ENCODE measurements at places on chromosomes 2 and 18.
A peak's percentile ranks its signal among the peaks of the same experiment; 100 is the strongest.

GRCh38 chr2:43078781-43079755 is 147.3 kb downstream of the ZFP36L2 start:
- no peak for DNase-seq

DNA sequence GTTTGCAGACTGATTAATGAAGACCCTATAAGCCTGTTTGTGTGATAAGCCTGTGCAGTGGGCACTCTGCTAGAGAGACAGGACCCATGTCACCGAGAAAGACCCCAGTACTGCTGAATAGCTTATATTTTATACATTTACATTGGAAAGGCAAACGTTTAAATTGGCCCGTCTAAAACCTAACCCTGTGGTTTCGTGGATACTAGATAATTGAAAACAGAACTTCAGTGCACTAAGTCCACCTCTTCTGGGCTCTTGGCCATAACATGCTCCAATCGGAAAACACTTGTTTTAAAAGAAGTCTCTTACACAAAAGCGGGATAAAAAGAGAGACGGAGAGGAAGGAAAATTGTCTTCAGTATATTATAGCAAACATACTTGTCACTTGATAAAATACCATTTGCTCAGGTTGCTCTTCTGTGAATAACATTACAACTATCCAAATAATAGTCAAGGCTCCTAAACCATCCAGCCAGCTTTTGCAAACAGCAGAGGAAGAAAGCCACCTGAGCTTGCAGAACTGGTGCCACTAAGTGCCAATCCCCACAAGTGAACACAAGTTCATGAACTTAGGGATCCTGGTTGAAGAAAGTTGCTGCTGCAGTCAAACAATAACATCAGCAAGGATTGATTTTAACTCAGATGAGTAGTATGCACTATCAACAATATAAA is 218.4 kb upstream of the FN1 start:
- DNase-seq: no peak

DNA sequence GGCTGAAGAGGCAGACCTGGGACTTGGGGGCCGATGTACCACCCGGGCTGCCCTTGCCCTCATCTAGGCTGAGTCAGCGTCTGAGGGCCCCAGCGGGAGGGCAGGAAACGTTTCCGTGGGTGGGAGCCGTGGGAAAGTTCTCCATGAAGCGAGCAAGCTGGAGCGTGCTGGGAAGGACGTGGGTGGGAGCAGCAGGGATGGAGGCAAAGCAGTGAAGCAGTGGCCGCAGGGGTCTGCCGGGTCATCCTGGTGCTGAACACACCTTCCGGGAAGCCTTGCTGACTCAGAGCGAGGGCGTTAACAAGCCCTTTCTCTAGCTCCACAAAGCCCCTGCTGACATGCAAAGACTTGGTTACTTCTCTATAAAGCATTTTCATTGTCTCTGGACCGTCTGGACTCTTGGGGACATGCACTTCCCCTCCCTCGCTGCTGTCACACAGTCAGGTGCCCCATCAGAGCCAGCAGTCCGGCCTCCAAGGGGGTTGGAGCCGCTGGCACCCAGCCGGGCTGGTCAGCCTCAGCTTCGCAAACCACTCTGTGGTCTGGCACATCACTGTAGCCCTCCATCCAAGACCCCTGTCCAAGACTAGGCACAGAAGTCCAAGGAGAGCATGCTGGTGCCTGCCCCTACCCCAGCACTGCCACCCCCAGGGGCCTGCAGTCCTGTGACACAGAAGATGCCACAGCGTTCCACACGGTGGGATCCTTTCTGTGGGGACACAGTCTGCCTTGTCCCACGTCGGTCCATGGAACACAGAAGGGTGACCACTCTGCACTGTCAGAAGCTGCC is 115.1 kb upstream of the GPC1 start:
- DNase-seq: no peak

DNA sequence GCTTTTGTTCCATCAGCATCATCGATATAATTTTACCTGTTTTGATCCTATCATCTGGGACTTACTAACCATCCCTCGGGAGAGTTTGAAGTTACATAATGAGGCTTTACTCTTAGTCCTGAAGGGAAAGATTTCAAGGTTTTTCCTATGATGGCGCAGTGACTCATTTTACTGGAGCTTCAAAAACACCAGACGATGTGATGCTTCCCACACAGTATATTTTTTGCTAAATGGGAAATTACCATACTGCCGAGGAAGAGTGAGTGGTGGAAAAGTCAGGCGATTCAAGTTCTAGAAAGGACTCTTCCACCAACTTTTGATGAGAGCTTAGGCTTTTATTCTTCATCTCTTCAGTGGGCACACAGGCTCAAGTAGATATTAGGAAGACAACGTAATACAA is 44.6 kb upstream of the GCG start:
- DNase-seq: no peak

GRCh38 chr2:239753401-239753837 is 271.7 kb downstream of the NDUFA10 start:
- DNase-seq: no peak

DNA sequence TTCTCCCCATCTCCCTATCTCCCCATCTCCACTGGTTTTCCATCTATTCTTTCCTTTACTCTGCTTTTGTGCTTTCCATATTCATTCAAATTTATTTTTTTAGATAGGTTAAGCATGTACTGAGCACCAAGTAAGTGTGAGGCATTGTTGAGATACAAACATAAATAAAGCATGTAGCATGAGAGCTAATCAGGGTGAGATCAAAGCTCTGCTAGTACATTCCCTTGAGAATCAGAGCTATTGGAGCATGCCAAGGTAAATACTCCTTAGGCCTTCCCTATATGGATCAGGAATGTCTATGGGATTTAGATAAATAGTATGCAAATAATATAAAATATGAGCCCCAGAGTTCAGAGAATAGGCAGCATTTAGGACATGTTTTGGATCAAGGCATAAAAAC is 25.3 kb downstream of the BABAM2 start:
- DNase-seq: no peak

- no peak for DNase-seq
These were observed 89.3 kb upstream of the CTAGE1 start for GRCh38 chr18:22507055-22507454.

DNA sequence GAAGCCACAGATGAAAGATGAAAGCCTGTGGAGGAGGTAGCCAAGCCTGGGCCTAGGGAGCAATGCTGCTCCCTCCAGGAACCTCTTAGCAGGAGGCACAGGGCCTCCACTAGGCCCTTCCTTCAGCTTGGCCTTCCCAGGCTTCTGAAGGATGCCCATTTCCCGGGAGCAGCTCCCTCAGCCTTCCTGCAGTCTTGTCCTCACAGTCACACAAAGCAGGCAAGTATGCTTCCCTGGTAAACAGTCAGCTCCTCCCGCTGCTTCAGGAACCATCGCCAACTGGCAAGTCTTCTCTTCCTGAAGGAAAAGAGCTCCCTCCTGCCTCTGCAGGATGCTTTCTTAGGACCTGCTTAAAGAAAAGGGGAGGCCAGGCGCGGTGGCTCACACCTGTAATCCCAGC is 53.2 kb downstream of the SMAD7 start:
- DNase-seq: no peak

- peak; percentile 73 for DNase-seq
These were observed 65.5 kb downstream of the FBXO15 start for GRCh38 chr18:74081966-74082741.

DNA sequence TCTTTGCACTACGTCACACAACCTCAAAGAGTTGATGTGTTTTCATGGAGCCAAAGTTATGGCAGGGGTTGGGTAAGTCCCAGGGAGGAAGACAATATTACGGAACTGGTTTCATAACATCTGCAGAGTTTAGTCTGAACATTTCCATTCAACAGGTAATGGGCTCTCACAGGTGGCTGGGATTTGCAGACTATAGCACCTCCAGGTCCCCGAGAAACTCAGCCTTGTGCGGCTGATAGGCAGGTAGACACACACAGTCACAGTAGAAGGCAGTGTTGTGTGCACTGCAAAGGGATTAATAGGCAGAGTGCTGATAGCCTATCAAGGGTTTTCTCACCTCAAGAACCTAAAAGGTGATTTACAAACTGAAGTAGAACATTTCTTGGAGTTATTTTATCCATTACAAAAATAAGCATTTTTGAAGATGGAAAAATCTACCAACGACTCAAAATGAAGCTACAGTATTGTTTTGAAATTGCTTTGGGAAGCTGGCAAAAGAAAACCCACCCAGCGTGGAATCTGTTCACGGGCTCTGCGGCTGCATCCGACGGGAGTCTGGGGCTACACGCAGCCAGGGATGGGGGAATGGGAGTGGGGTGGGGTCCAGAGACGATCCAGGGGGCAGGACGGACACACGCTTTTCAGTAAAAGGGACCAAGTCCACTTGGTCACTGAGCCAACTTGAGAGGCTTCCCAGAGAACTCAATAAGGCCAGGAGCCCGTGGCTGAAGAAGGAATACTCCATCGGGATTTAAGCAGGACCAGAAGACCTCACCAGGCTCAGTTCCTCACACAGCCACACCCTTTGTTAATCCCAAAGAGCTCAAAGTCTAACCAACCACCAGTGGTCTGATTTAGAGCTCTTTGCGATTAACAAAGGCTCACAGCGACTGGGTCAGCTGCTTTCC is 82.9 kb downstream of the CHRNA1 start:
- no peak for DNase-seq

DNA sequence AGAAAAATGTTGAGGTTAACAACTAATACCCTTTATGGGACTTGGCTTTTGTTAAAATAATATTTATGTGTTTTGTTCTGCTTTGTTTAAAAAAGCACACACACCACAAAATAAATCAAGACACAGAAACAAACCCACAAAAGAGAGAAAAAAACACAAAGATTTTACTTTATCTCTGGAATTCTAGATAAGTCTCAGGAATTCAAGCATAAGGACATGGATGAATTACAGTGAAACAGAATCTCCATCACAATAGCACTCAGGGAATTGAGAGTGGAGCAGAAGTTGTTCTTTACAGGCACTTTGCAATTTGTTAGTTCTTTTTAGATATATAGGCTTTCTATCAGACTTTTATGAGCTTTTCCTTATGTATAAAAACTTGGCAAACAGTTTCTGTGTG is 360.9 kb upstream of the ZC3H15 start:
- DNase-seq: no peak

DNA sequence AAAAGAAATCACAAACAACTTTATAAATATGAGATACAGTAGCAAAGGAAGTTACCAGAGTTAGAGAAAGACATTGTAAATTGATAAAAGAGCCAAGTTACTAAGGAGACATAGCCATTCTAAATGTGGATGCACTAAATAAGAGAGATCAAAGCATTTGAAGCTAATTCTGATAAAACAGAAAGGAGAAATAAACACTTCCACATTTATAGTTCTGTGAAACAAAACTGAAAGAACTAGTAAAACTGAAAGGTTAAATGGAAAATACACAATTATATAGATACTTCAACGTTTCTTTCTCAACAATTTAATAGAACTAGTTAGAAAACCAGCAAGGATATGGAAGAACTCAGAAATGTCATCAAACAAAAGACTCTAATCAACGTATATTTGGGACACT is 309.0 kb upstream of the CDH2 start:
- DNase-seq: no peak

GRCh38 chr2:216646116-216646515 is 12.9 kb downstream of the IGFBP2 start:
- DNase-seq: no peak

- no peak for DNase-seq
These were observed 44.6 kb downstream of the UBE2E3 start for GRCh38 chr2:181025004-181025403.

- DNase-seq: no peak
These were observed 49.8 kb upstream of the ERMN start for GRCh38 chr2:157375384-157375783.

- DNase-seq: no peak
These were observed 170.0 kb downstream of the ETAA1 start for GRCh38 chr2:67566958-67567635.

DNA sequence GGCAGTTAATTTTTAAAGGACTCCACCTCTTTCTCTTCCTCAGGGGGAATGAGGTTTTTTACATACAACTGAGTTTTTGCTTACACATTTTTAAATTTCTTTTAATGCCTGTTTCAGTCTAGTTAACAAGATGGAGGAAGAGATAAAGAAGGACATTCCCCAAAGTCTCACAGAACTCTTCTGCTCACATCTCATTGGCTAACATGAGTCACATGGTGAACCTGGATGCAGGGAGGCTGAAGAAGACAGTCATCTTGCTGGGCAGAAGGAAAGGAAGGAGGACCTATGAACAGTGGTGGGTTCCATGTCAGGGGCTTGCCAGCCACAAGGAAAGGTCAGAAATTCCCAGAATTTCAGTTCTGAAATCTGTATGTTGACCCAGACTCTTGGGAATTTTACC is 10.4 kb upstream of the ST8SIA5 start:
- DNase-seq: no peak

DNA sequence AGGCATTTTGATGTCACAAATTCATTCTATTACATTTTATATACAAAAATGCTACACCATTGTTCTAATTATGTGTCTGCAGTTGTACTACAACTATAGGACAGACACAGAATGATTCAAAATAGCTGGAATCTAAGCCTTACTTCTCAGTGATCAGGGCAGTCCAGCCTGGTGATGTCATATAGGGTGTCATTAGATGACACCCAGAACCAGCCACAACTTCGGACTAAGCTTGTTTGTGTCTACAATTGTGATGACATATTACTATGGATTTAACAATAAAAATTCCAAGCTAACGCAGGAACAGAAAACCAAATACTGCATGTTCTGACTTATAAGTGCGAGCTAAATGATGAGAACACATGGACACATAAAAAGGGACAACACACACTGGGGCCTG is 31.0 kb downstream of the M1AP start:
- DNase-seq: no peak

GRCh38 chr2:25072606-25073005 is 30.7 kb downstream of the EFR3B start:
- DNase-seq: no peak

- DNase-seq: no peak
These were observed 94.7 kb upstream of the SLC8A1 start for GRCh38 chr2:40546439-40547191.

GRCh38 chr18:48834413-48835031 is 116.2 kb downstream of the SMAD7 start:
- peak; percentile 88 for DNase-seq
